CD4-positive, alpha-beta T cell treated with Interleukin-21 for 1 hour (primary cell): ENCODE measurements at places on chromosomes 4 and X.

DNA sequence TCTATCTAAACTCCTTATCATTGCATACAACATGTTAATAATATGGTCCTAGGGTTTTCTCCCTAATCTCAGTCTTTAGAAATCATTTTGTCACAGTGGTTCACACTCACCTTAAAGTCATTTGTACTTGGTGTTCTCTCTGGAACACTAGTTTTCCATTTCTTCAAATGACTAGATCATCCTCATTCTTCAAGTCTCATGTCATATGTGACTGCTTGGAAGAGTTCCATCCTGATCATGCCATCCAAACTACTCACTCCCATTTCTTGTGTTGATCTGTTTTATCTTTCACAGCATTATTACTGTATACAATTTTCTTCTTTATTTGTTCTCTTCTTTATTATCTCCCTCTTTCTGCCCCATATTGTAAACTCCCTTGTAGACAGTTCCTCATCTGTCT is 66.5 kb downstream of the HTR2C start:
- DNase-seq: no peak

- no peak for DNase-seq
Measured at GRCh38 chr4:68074397-68074796, 55.3 kb downstream of the TMPRSS11F start.

GRCh38 chr4:154836513-154836912 is 55.4 kb downstream of the RBM46 start:
- DNase-seq: no peak

GRCh38 chr4:52368895-52369294 is 290.2 kb downstream of the USP46 start:
- no peak for DNase-seq

GRCh38 chr4:925771-926500 is 6.2 kb downstream of the GAK start:
- DNase-seq: no peak

- no peak for DNase-seq
Measured at GRCh38 chr4:84574069-84574720, 8.7 kb upstream of the CDS1 start.

- DNase-seq: no peak
Measured at GRCh38 chrX:119672426-119672825, 20.5 kb downstream of the SEPTIN6 start.

- DNase-seq: no peak
Measured at GRCh38 chr4:55358668-55359067, 12.6 kb downstream of the SRD5A3 start.

DNA sequence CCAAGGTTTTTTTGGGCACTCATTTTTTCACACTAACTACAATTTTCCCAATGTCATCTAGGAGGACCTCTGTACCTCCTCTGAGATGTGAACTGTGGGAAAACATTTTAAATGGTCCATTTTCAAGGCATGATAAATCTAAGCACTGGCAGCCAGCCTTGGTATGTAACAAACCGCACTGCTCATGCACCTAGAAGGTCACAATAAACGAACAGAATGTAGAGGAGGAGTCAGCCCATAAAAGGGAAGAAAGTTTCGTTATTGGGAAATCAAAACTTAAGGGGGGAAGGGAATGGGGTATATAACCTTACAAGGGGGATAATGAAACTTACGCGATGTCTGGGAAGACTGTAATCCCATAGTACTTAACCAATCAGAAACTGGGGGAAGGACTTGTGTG is 16.4 kb downstream of the COX18 start:
- DNase-seq: no peak

GRCh38 chr4:173685831-173686210 is 155.8 kb upstream of the HAND2 start:
- no peak for DNase-seq

- no peak for DNase-seq
Measured at GRCh38 chr4:129218897-129219296, 122.9 kb downstream of the C4orf33 start.

DNA sequence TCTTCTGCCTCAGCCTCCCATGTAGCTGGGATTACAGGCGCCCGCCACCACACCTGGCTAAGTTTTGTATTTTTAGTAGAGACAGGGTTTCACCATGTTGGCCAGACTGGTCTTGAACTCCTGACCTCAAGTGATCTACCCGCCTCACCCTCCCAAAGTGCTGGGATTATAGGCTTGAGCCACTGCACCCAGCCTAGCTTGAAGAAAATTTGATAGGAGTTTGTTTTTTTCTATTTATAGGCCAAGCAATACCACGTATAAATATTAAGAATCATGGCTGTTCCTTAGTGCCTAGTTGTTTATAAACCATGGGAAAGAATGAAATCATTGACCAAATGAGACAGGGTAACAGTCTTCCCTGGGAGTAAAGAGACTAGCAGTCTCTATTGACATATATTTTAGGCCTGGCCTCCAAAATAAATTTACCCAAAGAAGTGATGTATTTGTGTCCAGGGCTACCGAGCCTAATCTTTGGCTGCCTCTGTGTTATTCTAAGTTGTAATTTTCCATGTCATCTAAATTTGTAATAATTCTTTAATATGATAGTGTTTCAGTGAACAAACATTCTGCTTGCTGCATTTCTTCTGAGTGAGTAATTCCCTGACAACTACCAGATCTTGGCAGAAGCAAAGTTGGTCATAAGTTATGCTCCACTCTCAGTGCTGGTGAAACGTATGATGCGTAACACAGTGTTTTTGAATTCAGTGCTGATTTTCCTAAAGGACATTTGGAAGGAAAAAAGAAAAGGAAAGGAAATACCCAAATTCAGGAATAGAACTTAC is 10.3 kb downstream of the PKD2 start:
- no peak for DNase-seq

- peak; percentile 34 for DNase-seq
Measured at GRCh38 chr4:140637836-140638235, 69.1 kb upstream of the UCP1 start.

DNA sequence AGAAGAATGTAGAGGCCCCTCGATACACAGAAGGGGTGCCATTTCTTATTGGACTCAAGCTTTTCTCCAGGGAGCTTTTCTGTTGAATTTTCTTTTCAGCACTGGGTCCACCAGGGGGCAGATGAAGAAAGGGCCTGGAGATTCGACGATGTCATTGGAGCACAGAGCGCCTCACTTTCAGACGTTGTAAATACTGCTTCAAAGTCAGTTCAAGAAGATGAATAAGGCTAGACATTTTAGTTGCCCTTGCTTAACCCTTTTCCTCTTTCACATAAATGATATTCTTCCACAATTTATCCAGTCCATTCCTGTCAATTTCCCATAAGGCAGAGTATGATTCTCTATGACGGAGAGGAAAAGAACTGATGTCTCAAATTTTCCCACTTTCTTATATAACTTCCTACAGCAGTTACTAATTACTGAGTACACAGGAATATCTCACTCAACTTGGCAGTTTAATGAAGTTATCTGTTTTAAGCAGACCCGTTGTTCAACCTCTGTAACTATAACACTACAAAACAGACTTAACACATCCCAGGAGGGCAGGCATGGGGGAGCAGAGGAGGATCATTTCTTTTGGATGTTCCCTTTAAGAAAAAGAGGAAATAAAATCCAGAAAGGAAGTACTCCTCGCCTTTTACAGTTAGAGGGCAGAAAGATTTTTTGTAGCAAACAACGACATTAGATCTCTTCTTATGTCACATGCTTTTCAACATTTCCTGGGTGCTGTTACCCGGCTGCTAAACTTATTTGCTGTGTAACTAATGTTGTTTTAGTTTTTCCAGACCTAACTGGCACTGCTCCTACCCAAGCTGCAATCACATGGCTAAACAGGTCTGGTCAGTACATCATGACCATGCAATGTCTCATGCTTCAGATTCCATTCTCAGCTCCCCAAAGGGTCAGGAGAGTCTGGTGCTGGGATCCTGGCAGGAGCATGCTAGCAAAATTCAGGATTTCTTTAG is 12.2 kb upstream of the CENPU start:
- peak; percentile 72 for DNase-seq

GRCh38 chr4:98482503-98482846 is 175.9 kb downstream of the TSPAN5 start:
- DNase-seq: no peak

DNA sequence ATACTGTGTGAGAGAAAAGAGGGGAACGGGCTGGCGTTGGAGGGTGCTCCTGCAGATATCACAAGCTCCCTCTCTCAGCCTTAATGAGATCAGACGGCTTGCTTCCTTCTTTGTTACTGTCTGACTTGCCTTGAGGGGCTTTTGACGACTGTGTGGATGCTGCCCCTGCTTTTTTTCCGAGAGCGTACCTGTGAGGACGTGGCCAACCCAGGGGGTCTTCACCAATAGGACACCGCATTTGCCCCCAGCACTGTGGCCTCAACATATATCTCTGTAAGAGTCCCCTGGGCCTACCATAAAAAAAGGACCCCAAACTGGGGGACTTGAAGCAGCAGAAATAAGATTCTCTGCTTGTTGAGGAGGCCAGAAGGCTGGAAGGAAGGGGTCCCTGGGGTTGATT is 143.9 kb downstream of the SHOX start:
- no peak for DNase-seq

DNA sequence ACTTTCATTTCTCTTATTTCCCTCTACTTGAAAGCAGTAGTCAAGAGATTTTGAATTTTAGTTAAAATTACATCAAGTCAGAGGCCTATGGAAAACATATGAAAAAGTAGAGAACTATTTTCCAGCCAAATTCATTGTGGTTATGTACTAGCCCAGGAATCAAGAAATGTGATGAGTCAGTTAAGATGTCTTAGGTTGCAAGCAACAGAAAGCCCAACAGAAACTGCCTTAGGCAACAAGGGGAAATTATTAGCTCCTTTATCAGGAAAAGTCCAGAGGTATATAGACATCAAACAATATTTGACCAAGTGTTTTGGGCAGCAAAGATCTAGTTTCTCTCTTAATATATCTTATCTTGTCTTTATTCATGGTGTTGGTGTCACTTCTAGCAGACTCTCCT is 37.8 kb upstream of the FRMD7 start:
- DNase-seq: no peak

DNA sequence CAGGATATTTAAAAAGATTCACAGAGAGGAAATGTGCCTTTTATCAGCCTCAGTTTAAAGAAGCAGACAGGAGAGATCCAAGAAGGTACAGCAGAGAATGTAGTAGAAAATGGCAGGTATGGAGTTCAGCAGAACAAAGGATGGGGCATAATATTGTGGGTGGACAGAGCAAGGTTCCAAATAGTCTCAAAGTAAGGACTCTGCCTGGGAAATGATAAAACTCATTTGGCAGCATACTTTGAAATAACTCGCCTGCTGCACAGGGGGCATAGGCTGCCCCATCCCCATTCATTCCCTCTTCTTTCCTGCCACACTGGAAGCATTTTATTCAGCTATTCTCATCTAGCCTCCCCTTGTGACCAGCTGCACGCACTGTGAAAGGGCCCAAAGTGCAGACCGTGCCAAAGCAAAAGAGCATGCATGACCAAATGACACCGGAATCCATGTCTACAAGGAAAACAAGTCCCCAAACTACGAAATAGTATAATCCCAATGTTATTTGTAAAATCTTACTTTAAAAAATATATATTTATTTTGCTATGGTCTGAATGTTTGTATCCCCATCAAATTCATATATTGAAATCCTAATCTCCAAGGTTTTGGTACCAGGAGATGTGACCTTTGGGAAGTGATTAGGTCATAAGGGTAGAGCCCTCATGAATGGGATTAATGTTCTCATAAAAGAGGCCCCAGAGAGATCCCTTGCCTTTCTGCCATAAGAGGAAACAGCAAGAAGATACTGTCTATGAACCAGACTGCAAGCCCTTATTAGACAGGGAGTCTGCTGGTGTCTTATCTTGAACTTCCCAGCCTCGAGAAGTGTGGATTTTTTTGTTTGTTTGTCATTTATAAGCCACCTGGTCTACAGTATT is 77.4 kb upstream of the PRSS48 start:
- DNase-seq: no peak

- no peak for DNase-seq
Measured at GRCh38 chr4:56469489-56470210, 2.2 kb downstream of the SRP72 start.

DNA sequence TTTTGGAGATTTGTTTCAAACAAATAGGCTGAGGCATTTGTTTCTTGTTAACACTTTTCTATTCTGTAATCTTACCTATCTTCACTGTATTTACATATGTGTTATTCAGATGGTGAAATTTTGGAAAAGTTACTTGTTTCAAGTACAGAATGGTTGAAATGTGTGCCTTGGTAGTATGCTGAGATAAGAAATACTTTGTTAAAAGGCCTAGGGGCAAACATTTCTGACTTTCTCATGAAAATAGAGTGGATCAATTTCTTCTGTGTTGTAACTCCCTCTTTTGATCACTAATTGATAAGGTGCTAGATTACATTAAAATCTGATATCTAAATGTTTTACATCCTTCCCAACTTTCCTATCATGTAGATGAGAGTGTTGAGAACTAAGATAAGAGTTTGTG is 18.1 kb downstream of the USO1 start:
- DNase-seq: no peak

DNA sequence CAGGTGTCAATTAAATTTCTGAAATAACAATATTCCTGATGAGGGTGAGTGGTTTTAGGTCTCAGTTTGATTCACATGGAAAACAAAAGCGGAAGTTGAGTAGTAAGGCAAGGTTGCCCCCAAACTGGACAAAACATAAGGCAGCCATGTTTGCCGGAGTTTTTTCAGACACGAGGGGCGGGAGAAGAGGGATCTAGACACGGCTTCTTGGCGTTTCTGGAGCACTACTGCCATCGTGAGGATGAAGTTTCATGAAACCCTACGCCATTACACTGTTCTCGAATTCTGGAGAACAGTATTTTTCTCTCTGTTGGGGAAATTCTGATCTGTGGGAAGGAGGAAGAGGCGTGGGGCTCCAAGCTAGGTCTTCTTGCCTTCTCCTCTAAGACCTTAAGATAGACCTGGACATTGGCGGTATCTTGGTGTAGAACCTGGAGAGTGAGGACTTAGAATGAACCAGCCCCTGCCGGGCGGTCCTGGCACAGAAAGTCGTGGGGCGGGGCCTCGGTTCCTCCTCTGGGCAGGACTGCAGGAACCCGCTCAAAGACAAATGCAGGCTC is 160.3 kb downstream of the OR13H1 start:
- DNase-seq: no peak
